CD4-positive, alpha-beta T cell treated with Interleukin-6 for 4 hours (primary cell): ENCODE measurements at places on chromosomes 12 and 14.

DNA sequence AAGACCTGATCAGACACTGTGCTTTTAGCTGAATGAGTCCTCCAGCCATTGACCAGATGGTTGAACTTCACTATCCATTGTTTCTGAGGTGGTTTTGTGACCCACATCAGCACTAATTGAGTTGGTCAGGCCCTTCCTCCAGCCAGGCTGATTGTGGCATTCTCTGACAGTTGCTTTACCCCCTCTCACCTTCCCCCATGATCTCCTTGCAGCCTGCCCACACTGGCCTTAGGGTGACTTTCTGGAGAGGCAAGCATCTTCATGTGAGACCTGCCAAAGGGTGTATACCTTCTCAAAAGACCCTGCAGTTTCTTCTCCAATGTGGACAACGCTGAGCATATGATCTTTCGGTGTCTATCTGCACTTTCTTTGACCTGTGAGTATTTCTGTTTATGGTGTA is 83.9 kb downstream of the GPATCH2L start:
- no peak for DNase-seq

DNA sequence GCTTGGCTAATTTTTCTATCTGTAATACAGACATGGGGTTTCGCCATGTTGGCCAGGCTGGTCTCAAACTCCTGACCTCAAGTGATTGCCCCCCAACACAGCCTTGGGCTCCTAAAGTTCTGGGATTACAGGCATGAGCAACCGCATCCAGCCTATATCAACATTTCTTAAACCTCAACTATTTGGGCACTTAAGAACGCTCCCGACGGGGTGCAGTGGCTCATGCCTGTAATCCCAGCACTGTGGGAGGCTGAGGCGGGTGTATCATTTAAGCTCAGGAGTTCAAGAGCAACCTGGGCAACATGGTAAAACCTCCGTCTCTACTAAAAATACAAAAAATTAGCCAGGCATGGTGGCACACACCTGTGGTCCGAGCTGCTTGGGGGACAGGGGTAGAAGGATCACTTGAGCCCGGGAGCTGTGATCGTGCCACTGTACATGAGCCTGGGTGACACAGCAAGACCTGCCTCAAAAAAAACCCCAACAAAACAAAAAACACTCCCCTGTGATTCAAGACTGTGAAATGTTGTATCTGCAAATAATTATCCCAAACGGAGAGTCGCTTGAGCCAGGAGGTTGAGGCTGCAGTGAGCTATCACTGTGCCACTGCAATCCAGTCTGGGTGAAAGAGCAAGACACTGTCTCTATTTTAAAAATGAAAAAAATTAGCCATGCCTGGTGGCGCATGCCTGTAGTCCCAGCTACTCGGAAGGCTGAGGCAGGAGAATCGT is 21.5 kb downstream of the PPTC7 start:
- no peak for DNase-seq

DNA sequence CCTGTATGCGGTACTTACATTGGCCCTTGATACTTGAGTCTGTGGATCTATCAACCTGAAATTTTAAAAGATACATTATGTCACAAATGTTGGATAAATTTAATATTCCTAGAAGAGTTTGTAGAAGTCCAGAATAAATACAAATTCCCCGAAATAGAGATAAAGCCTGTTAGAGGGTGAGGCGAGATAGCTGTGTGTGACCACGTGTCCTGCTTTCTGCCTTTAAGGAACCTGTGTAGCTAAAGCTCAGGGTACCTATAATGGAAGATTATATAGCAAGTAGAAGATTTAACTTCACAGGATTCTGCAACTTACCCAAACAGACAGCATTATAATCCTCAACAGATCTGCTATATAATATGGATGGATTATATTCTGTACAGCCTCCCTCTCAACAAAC is 58.8 kb downstream of the APPL2 start:
- no peak for DNase-seq

DNA sequence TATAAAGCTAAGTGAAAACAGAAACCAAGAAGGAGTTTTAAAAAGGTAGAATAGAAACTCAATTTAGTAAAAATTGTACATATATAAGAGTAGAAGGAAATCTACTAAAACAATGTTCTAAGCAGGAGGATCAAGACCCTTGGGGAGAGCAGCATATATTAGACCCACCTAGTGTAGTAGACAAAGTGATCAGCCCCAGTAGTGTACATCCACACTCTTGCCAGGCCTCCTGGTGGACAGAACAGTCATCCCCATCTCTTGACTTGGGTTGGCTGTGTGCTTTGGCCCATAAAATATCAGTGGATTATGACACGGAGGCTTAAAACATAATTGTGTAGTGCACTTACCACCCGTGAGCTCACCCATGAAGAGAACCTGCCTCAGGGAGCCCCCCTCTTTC is 10.9 kb upstream of the OTUB2 start:
- no peak for DNase-seq

DNA sequence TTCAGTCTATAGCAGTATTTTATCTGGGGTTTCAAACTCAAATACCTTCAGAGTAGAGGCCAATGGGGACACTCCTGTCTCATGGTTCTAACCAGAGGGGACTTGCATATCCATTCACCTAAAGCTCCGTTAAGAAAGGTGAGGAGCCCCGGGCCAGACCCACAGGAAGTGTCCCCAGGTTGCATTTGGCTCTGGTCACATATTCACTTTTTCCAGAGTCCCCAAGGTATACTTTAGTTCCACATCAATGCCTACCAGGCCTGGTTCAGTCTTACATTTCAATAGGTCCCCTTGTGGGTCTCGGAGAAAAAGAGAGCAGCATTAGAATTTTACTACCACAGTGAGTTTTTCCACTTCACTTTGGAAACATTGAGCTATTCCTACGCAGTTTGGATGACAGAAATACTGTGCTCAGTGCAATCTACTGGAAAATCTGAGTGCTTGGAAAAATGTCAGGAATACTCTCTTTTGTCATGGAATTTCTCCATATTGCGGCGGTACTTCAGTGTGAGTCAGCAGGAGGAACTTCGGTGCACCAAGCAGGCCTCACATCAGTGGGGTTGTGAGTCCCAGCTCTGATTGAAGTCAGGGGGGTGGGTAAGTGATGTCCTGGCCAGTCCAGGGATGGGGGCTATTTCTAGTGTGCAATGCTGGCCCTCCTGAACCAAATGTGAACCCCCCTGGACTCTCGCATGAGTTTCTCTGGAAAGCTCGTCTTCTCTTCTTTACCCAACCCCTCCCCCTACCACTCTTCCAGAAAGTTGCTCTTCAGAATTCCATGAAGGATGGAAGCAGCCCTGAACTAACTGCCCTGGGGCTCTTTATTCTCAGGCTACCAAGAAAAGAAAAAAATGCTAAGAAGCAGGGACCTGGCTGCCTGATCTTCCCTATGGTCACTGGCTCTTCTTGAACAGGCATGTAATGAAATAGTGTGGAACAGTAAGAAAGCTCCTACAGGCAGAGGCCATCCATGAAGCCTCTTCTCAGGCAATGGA is 184.7 kb downstream of the PRKCH start:
- DNase-seq, result no peak

GRCh38 chr12:95859947-95860850 is 1.4 kb downstream of the SNRPF start:
- DNase-seq, result no peak

- no peak for DNase-seq
Measured at GRCh38 chr14:73888971-73889370, 2.3 kb downstream of the ZNF410 start.

DNA sequence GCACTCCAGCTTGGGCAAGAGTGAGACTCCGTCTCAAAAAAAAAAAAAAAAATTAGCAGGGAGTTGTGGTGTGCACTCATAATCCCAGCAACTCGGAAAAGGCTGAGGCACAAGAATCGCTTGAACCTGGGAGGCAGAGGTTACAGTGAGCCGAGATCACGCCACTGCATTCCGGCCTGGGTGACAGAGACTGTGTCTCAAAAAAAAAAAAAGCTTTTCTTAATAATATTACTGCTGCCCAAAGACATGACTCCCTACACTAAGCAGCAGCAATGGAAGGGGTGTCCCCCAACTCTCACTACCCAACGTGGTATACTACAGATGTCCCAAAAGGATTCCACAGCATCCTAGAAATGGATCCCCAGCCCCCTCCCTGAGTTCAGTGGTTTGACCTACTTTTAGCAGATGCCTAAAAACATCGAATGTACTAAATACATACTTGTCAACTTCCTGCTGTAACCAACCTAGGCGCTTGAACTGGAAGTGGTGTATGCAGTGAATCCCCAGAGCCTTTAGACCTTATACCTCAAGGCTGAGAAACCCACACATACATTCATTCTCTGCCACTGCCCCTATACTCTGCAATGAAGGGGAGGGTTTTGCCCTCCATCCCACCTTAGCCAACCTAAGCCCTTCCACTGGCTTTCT is 8.5 kb upstream of the FKBP11 start:
- peak; percentile 28 for DNase-seq

GRCh38 chr14:104885973-104886689 is 21.1 kb downstream of the CEP170B start:
- DNase-seq, result no peak

DNA sequence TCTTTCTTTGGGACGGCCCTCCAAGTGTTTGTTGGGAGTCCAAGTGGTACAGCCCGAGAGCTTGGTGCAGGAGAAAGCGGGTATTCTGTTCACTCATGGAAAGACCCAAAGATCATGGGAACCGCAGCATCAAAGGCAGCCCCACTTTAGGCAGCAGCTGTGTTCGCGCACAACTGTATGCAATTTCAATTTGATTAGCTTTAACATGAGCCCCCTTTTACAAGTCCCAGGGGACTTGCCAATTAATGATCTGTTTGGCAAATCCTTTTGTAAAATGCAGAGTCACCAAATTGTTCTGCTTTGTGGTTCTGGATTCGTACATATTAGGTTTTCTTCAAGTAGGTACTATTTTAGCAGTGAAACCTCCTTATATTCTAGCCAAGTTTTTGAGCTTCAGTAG is 217.7 kb downstream of the AACS start:
- DNase-seq, result no peak

DNA sequence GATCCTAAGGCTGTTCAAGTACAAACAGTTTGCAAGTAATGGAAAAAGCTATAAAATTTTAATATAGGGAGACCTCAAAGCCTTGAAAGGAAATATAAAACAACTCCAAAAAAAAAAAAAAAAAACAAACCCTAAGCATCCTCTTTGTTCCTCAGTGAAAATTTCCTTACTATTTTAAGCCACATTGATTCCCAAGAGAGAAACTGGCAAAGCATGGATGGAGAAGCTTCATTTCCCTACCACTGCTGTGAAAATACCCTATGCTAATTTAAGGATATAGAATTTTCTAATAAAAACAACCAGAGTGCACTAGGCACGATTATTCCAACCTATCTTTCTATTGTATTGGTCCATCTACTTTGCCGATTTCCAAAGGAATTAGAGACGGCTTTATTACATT is 283.1 kb downstream of the CACNA1C start:
- no peak for DNase-seq

GRCh38 chr12:7131502-7131866 is 1.3 kb downstream of the CLSTN3 start:
- peak; percentile 41 for DNase-seq

- DNase-seq, result no peak
Measured at GRCh38 chr12:28746734-28747325, 402.2 kb upstream of the FAR2 start.

DNA sequence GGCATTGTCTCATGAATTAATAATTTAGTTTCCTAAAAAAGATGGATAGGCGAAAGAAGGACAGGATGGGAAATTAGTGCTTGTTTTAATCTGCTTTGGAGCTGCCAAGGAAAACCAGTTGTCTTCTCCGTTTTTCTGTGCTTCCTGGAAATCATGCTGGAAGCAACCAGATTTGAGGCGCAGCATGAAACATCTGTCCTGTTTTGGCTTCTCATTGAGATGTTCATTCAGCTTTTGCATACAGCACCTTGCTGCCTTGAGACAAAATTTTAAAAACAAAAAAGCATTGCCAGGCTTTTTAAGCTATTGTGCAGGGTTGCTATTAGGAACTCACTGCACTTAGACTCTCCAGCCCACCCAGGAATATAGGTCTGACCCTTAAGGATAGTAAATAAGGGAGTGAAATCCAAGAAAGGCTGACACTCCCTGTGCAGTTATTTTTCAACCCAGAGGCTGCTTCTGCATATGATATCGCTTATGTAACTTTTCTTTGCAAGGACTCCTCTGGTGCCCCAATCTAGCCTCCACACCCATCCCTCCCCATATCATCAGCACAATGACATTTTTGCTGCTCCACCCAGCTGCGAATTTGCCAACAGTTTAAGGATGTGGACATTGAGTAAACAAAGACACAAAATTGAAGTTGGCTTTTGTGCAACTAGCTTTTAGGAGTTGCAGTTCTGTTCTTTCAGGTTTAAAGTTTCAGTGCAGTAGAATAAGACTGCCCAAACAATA is 46.9 kb upstream of the MDM1 start:
- DNase-seq, result no peak

GRCh38 chr14:64919618-64920017 is 5.4 kb downstream of the CHURC1 start:
- DNase-seq, result no peak

GRCh38 chr14:102170061-102170460 is 30.4 kb downstream of the WDR20 start:
- no peak for DNase-seq

- no peak for DNase-seq
Measured at GRCh38 chr14:73254247-73255004, 17.1 kb downstream of the PAPLN start.

- no peak for DNase-seq
Measured at GRCh38 chr12:118645219-118645618, 268.9 kb downstream of the SUDS3 start.

DNA sequence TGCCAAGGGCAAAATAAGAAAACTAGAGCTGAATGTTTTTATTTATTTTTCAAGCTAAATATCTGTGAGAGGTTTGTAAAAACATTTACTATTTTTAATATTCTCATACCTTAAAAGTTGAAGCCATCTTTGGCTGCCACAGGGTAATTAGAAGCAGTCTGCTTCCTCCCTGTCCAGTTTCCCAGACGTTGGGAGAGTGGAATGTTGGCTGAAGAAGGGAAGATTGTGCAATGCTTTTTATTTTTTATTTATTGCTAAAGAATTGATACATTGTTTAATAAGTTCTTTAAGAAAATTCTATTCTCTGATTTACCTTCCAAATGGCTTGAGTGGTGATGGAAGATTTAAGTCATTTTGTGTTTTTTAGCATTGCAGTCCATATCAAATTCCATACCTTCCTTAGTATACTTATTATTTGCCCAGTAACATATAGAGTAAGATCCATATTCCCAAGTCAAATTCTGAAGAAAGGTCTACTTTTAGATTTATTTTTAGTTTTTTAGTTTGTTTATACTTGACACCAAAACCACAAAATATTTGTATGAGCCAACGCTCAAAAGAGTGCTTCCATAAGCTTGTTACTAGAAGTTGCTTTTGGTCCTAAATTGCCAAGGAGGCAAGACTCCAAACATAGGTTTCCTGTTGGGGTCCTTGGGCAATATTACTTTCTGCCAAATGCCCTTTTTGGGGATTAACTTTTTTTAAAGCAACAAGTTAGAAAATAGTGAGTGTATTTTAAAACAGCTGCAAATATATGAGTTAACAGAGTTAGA is 124.0 kb upstream of the CPM start:
- no peak for DNase-seq

- DNase-seq, result peak; percentile 34
Measured at GRCh38 chr12:643475-644302, 19.6 kb downstream of the NINJ2 start.

- no peak for DNase-seq
Measured at GRCh38 chr12:3717283-3717898, 35.5 kb downstream of the CRACR2A start.

GRCh38 chr12:52215587-52216031 is 17.4 kb upstream of the KRT7 start:
- no peak for DNase-seq
